ENCODE measurements at places on chromosomes 2 and 18. TPM values are rescaled to one million over a fixed set of nuclear protein-coding genes. Genes with fewer than 3 reads are reported as not detected.

- DNase-seq, result no peak
Observed at GRCh38 chr2:85011098-85011497, 40.1 kb downstream of the KCMF1 start.

GRCh38 chr18:27363872-27364271, 178.8 kb upstream of the CHST9 start:
- peak; percentile 5 for DNase-seq

DNA sequence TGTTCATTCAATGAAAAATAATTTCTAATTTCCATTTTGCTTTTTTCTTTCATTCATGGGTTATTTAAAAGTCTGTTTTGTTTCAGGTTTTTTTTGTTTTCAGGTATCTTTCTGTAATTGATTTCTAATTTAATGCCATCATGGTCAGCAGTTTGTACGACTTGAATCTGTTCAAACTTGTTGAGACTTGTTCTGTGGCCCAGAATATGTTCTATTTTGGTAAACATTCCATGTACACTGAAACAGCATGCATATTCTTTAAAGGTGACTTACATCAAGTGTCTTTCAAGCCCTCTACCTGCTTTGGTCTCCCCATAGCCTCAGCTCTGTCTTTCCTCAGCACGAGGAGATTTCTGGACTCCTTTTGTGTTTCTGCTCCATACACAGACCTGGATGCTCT, 49.1 kb downstream of the CYP1B1 start:
- no peak for DNase-seq

GRCh38 chr2:27441958-27442919, at the start of gene KRTCAP3:
TSS of gene KRTCAP3 (plus strand) at chr2:27442381. CDS start at chr2:27442413, 32 bp downstream.
- DNase-seq, result no peak

- DNase-seq, result no peak
Observed at GRCh38 chr2:96918754-96919550, 49.1 kb upstream of the SEMA4C start.

DNA sequence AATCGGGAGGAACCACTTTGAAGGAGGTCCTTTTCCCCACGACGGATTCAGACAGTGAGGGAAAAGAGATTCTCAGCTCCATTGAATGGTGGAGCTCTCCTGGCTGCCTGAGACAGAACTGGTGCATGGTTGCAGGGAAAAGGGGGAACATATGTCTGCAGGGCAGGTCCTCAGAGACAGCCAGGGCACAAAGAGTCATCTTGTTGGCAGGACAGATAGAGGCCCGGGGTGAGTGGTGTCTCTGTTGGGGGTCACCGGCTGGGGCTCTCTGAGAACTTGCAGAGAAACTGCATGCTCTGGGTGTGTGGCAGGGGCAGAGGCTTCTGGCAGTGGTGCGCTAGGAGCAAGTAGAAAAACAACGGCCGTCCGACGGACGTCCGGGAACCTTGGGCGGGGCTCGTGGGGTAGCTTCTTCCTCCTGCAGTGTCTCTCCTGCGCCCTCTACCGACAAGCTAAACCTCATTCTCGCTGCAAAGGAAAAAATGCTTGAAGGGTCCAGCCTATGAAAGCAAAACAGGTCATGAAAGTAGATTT, 94.3 kb downstream of the CDCA7 start:
- peak; percentile 87 for DNase-seq

GRCh38 chr2:102064679-102065674, 73.2 kb downstream of the IL1R2 start:
- DNase-seq, result no peak

DNA sequence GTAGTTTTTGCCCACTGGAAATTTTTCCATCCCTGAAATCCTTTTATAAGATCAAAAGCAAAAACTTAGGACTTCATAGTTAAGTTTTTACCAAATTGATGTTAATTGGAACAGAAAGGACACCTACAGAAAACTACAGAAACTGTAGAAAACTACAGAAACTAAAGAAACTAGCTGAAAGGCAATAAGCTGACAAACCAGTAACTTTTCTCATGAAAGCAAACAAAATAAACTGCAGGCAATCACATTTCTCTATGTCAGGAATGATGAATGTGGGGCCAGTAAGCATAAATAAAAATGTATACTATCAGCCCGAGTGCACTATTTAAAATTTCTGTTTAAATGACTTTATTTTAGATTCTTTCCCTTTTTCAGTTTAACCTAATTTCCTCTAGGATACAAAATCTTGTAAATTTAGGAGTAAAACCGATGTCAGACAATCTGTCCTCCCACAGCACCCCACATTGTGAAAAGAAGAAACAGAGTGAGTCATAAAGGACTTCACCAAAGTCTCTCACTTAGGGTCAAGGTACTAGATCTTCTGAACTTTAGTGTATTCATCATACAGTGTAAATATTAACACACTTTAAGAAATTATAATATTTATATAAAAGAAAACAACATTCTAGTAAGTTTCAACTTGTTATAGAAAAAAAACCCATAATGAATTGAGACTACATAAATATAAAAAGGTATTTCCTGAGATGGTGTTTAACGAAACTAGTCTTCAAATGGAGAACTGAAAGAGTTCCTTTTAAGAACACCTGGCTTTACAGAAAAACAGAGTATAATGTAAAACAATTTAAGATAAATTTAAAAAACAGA, 46.6 kb downstream of the USP40 start:
- no peak for DNase-seq

TMX3 gene
- total RNA-seq, result 24.7 TPM

TFCP2L1 gene
- total RNA-seq, result 0.26 TPM

KLHL29 gene
- total RNA-seq, result 0.86 TPM

CLEC4F gene
- total RNA-seq, result not detected

ACVR2A gene
- 3.6 TPM for total RNA-seq

All from A172 (cell line).